ENCODE measurements at places on chromosomes 3 and 15.

DNA sequence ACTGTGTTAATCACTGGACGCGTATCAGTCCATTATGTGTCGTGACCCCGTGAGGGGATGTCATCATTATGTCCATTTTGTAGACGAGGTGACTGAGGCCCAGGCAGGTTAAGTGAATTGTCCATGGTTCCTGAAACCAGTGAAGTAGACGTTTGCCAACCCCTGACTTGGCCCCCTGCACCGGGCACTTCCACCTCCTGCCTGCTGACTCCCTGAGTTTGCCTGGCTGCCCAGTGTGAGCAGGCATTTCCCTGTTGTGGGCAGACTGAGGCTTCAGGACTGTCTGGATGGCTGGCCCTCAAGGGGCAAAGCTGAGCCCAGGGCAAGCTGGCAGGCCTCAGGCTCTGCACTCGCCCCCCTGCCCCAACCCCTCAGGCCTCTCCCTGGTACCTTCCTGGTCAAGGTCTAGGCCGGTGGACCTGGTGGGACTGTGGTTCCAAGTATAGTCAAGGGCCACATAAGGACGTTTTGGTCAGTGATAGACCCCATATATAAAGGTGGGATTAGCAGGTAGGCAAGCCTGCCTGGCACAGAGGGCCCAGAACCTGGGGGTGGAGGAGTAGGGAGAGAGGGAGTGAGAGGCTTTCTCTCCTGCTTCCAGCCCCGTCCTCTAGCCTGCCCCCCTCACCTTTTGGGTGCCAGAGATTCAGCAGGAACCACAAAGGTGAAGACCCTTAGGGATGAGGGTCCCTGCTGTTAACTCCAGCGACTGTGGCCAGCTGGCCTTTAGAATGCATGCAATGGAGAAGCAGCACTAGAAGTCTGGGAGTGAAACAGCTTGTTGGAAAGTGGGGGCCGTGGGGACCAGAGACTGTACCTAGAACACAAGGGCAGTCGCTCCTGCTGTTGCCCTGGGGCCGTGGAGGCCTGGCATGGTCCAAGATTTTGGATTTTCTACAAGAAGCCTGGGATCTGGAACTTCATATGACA lies 34.6 kb downstream of the FBLN2 start:
- no peaks in the 10 kb centered on the region for H3K4me1 ChIP-seq
- H3K27ac ChIP-seq, result no peak overlapping the region
- H3K36me3 ChIP-seq, result no peaks in the 10 kb centered on the region
- no peaks in the 10 kb centered on the region for H3K27me3 ChIP-seq

DNA sequence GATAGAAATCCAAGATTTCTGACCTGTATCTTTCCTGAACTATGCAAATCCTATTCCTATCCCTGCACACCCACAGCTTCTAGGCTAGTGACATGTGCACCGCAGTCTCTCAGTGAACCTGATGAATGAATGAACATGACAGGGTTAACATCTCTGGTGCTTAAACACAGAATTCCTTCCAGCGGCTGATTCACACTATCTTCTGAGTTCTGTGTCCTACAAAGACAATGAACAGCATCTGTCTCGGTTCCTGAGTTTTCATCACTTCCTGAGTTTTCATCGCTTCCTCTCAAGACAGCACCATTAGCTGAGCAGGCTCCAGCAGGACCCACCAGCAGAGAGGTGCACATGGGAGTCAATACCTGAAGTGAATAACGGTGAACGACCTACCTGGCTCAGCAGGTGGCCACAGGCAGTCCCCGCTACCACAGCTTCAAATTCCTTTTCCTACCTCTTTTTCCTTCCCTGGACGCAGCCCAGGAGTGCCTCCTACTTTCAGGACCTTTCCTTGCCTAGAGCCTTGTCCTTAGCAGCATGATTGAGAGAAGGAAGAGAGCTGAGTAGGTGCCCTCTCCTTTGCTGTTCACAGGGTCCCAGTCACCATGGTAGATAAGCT lies 113.5 kb downstream of the IGF2BP2 start:
- no peak for DNase-seq
- H3K4me3 ChIP-seq, result no peak overlapping the region
- no peaks in the 10 kb centered on the region for H3K36me3 ChIP-seq

GRCh38 chr3:25438791-25439555 lies 10.9 kb downstream of the RARB start:
- no peak overlapping the region for H3K4me3 ChIP-seq
- peaks cover 11% of the 10 kb centered on the region for H3K4me1 ChIP-seq
- no peaks in the 10 kb centered on the region for H3K27me3 ChIP-seq
- no peaks in the 10 kb centered on the region for H3K36me3 ChIP-seq
- DNase-seq, result no peak

GRCh38 chr3:166071-166470 lies 30.5 kb upstream of the CHL1 start:
- no peaks in the 10 kb centered on the region for H3K4me1 ChIP-seq
- no peak overlapping the region for H3K27ac ChIP-seq
- H3K27me3 ChIP-seq, result no peaks in the 10 kb centered on the region
- H3K36me3 ChIP-seq, result no peaks in the 10 kb centered on the region
- H3K4me3 ChIP-seq, result no peak overlapping the region

DNA sequence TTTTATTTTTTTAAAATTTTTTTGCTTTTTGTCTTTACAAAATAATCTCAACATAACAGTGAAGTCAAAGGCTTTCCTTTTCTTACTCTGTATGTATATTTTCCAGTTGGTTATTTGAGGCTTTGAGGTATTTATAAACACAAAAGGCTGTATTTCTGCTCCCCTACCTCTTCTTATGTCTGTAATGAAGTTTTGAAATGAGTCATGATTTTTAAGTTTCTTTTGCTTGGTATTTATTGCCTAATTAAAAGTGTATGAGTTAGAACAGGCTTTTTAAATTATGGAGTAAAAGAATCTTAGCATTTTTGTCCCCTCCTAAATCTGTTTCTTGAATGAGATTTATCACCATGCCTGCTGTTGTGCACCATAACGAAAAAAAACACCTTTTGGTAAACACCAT lies 66.0 kb downstream of the DCUN1D1 start:
- H3K4me3 ChIP-seq, result no peak overlapping the region
- no peaks in the 10 kb centered on the region for H3K4me1 ChIP-seq
- peaks cover 6% of the 10 kb centered on the region for H3K36me3 ChIP-seq
- no peak overlapping the region for H3K27ac ChIP-seq
- no peak for DNase-seq
- H3K27me3 ChIP-seq, result no peaks in the 10 kb centered on the region

DNA sequence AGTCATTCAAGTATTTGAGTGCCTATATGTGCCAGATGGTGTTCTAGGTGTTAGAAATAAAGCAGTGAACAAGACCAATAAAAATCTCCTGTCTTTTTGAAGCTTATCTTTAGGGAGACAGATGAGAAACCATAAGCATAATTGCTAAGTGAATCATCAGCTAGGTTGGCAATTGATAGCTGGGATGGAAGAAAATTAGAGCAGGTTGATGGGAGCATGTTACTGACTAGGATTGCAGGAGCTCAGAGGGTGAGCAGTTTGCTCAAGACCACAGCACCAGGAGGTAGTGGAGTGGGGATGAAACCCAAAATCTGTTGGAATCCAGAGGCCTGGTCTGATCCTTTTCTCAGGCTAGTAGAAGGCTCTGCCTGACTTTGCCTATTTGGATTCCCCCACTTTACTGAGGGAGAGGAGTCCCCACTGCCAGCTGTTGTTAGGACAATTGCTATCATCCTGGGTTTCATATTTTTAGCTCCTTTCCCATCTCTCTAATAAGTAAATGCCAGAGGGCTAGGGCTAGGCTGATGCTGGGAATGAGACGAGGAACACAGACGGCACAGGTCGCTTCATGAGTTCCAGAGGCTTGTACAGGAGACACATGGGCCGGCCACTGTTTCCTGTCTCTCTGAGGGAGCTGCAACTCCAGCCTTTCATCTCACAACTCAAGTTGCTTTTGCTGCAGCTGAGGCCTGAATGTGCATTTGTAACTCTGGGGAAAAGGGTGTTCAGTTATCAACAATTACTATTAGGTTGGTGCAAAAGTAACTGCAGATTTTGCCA lies 102.9 kb downstream of the CACNA1D start:
- peaks cover 5% of the 10 kb centered on the region for H3K4me1 ChIP-seq
- H3K27ac ChIP-seq, result no peak overlapping the region
- no peak overlapping the region for H3K4me3 ChIP-seq
- no peaks in the 10 kb centered on the region for H3K27me3 ChIP-seq
- no peak for DNase-seq
- H3K36me3 ChIP-seq, result no peaks in the 10 kb centered on the region

All from thyroid gland (tissue), 4 donors.